HT1080 (cell line): ENCODE measurements at places on chromosomes 2 and 18. TPM values are rescaled to one million over a fixed set of nuclear protein-coding genes. Genes with fewer than 3 reads are reported as not detected.

The IL18RAP gene
- total RNA-seq, result not detected in 2 replicates

- DNase-seq, result no peak
Measured at GRCh38 chr2:163558251-163559021, 177.4 kb downstream of the FIGN start.

The VWC2L gene
- total RNA-seq, result not detected in 2 replicates

The BCL2 gene
- total RNA-seq, result 6.3 and 6.7 TPM in 2 replicates
